ENCODE measurements at places on chromosomes 5 and 9.

- DNase-seq: peak; percentile 40
These were observed 998 bp upstream of the FGF18 start for GRCh38 chr5:171418316-171418981.

DNA sequence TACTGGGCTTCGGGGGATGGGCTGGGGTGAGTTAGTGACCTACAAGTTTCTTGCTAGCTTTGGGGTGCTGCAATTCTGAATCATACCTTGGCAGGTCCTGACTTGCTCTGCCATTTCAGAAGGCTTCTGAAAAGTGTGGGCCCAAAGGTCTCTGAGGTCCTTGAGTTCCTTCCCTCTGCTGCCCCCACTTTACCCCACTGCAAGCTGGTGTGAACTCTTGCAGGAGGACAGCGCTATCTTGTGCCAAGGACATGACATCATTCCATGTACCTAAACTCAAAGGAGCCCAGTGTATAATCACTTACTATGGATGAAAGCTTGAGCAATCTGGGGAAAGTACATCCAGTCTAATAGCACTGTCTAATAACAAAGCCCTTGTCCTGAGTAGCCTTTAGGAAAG, 157.4 kb downstream of the RMI1 start:
- DNase-seq: no peak

GRCh38 chr9:84667571-84668195, 1.8 kb upstream of the NTRK2 start:
- no peak for DNase-seq

DNA sequence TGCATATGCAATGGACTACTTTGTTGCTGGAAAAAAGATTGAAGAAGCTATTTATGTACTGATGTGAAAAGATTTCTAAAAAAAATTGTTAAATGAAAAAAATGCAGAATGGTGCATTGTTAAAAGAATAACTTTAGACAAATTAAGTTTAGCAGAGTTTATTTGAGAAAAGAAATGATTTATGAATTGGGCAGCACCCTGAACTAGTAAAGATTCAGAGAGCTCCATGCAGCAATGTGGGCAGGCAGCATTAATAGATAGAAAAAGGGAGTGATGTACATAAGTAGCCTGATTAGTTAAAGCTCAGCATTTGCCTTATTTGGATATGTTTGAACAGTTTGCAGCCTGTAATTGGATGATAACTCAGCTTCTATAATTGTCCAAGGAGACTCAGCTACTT, 677.9 kb upstream of the SEMA6A start:
- DNase-seq: no peak

GRCh38 chr5:139756971-139757370, 38.6 kb upstream of the PSD2 start:
- DNase-seq: no peak

DNA sequence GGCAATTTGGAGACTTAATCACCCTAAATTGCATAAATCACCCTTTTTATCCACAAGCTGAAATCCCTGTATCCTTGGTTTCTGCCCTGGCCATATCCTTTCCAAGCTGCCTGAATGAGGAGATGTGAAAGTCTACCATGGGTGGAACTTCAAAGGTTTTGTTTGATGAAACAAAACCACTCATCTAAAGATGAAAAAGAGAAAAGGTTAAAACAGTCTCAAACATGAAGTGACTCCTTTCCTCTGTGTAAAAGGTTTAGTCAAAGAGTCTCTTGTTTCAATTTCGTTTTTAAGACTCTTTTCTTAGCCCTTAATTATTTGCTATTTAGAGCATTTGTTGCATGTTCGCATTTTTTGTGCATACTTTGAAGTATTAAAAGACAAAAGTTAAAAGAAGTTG, 11.2 kb downstream of the SLC45A2 start:
- no peak for DNase-seq

GRCh38 chr9:32926911-32927310, 74.5 kb downstream of the APTX start:
- DNase-seq: no peak

DNA sequence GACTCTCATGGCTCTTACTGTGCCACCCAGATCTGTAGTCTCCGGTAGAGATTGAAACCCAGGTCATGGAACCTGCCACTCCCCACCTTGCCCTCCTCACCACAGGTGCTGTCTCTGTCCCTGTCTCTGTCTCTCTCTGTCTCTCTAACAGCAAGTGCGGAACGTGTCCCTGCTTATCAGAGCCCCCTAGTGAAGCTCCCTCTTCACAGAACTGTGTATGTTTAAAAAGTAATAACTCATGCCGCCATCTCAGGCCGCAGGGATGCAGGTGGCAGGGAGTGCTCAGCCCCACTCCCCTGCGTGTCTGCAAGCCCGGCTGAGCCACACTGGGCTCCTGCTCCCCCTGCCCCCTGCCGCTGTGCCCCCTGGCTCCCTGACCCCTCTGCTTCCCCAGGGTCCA, 43.8 kb downstream of the UNC5A start:
- no peak for DNase-seq

DNA sequence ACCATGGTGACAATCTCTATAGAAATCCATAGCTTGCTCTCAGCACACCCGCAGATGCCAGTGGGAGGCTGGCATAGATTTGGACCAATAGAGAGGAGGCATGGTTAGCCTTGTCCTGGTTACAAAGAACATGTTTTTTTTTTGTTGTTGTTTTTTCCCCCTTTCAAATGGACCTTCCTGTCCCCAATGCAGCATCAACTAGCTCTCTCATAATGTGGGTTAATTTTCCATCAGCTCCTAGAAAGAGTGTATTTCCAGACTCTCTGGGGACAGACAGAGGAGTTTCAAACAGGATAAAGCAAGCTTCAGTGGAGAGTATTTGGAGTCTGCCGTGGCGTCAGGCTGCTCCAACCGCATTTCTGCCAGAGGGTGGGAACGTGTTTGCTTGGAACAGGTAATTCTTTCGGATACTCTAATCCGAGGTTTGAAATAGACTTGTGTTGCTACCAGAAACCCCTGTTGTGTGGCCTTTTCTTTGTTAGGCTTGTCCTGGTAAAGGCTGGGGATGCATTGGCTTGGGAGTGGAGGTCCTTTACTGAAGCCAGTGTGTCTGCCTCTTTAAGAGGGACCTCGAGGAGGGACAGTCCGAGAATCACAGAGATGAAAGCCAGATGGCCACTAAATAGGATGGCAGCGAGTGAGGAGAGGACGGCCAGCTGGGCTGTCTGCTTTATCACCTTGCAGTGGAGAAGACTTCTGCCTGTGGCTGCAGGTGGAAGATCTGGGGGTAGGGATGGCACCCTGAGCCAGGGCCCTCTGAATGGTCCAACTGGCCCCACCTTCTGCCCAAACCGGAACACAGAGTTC, 130.5 kb upstream of the CPEB4 start:
- DNase-seq: no peak

DNA sequence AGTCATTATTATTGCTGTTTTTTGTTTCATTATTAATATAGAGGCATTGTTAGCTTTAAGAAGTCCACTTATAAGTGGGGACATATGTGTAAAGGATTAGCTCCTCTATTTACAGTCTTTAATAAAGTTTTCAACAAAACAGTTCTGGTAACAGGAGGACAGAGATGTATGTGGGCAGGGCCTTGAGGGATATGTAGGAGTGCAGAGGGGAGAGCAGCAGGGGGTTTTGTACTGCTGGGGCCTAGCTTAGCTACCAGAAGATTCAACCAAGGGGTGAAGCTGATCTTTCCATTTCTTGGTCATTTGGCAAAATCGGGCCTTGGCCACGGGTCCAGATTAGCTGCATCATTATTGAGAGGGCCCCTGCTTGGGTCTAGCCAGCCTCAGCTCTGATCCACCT, 89.9 kb downstream of the PPARGC1B start:
- no peak for DNase-seq

DNA sequence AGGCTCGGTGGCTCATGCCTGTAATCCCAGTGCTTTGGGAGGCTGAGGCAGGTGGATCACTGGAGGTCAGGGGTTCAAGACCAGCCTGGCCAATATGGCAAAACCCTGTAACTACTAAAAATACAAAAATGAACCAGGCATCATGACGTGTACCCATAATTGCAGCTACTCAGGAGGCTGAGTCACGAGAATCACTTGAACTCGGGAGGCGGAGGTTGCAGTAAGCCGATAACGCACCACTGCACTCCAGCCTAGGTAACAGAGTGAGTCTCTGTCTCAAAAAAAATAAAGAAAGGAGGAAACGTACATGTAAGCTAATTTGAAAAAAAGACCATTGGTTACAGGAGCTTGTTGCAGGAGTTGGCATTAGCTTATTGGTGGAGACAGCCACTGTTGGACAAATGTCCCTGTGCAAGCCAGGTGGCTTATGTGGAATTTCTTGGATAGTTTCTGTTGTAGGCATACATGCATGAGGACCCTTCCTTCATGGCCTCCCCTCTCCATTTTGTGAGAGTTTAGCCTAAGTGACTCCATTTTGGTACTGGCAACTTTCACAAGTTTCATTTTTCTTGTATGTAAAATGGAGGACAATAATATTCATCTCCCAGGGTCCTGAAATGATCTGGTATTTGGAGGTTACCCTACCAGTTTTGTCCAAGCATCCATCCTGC, 16.8 kb upstream of the RAB14 start:
- DNase-seq: no peak

GRCh38 chr9:115071176-115071575, 46.8 kb downstream of the TNC start:
- no peak for DNase-seq

- no peak for DNase-seq
These were observed 51.4 kb upstream of the DAB2IP start for GRCh38 chr9:121599872-121600585.

DNA sequence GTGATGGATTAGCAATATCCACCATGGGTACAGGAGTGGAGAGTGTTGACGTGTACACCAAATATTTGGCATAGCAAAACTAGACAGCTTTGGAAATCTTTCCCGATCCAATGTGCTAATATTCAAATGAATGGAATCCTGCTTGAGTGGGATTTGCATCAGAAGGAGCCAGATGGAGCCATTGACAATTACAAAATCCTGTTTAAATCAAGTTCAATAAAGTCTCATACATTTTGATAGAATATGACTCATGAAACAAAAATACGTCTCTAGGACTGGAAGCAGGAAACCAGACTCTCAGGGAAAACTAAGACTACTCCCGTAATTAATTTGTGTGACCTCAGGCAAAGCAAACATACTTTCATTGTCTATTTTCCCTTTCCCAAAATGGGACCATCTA, 13.0 kb downstream of the TNC start:
- DNase-seq: no peak

- no peak for DNase-seq
These were observed 356.7 kb downstream of the DIRAS2 start for GRCh38 chr9:90285946-90286345.

DNA sequence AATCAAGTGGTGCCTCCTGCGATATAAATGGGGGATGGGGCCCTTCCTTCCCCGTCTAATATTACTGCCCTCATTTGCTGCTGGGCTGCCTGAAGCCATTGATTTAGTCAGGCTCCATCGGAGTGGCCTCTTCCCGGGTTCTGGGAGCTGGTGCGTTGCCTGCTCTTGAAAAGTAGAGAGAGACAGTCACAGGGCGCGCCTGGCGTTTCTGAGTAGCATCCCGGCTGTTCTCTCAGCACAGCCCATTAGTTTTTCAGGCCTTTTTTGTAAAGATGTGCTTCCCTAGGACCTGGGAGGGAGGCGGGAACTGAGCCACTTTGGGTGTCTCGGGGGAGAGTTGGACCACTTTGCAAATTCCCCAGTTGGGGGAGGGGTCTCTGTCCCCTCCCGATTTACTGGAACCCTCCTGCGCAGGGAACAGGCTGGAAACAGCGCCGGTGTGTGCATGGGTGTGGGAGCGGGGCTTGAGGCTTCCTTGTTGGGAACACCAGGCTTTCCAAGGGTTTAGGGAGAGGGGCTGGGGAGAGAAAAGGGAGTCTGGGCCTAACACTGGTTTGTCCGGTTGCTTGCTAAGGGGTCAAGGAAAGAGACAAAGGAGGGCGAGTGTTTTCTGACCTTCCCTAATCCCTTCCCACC, 4.7 kb downstream of the PRDM6 start:
- no peak for DNase-seq

DNA sequence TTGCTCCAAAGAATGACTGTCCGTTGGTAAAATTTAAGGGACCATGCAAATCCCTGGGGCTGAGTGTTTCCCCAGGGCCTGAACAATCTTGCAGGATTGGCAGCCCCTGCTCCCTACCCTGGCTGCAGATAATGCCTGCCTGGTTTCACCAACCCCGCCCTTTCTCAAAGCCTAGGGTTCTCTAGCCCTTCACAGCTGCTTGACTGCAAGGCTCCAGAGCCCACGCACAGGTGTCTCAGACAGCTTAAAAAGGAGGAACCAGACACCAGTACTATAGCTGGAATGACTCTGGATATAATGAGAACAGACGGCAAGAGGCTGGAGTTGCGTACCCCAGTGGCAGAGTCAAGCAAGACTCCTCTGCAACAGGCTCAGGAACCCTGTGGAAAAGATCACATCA, 25.2 kb upstream of the TNIP1 start:
- DNase-seq: no peak

DNA sequence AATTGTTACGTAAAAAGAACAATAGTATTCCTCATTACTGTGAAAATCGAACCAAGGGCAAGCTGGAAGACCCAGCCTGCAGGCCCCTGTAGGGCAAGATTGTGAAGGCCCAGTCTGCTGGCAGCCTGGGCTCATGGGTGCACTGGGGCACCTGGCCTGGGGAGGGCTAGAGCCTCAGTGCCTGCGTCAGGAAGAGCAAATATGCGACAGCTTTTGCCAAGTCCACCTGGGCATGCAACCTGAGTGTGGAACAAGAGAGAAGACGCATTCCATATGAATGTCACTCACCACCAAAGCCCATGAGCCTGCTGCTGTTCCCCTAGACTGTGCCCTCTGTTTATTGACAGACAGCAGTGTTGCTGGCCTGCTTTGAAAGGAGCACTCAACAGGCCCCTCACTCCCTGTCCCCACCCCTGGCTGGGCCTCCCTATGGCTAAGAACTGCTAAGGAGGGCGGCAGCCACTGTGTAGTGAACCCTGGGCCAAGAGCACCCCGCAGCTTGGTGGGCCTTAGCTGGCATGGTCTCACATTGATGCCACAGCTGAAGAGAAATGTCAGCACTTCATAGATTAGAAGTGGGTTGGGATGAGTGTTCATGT, 28.2 kb downstream of the PSD2 start:
- no peak for DNase-seq

GRCh38 chr9:90538566-90538965, 104.1 kb downstream of the DIRAS2 start:
- no peak for DNase-seq

GRCh38 chr5:143340891-143341685, 62.4 kb downstream of the NR3C1 start:
- no peak for DNase-seq

GRCh38 chr5:92998456-92998855, 582.6 kb downstream of the NR2F1-AS1 start:
- DNase-seq: no peak
